ENCODE measurements at places on chromosomes 5 and 9. TPM values are rescaled to one million over a fixed set of nuclear protein-coding genes. Genes with fewer than 3 reads are reported as not detected.

GRCh38 chr9:110887276-110887675 lies 151.0 kb downstream of the LPAR1 start:
- DNase-seq, result no peak

Gene ASS1
- 81.7 TPM for total RNA-seq

DNA sequence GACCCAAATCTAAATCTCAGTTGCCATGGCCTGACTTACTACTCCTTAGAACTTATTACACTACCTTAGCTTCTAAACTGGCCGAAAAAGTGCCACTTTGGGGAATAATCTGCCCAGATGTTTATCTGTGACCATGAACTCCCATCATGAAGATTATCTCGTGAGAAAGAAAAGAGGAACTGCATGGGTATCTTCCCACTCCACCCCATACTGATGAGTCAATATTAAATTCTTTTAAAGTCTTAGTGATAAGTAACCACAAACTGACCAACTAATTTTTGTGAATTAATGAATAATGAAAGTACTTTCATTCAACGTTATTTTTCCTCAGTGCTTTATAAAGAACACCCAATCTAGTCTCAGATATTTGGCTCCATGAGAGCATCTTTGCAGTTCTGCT lies 493.5 kb downstream of the EBF1 start:
- DNase-seq, result no peak

GRCh38 chr9:2050236-2050635 lies 35.1 kb downstream of the SMARCA2 start:
- no peak for DNase-seq

Gene ANKRD55
- not detected for total RNA-seq

DNA sequence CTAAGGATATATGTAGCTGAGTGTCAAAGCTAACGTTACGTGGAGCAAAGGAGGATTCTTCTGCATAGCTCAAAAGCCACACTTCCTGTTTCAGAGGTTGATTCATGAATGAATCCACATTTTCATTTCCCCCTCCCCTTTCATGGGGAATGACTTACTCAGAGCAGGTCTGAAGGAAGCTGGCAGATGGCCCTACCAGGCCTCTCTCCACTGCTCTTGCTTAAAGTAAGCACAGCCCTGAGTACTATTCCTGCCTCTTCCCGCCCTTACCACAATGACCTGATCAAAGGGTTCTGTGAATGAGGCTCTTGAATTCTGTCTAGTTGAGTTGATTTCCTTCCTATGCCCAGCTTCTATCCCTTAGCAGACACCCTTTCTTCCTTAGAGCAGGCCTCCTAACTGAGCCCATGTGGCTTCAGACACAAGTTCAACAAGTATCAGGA lies 6.3 kb downstream of the IGIP start:
- DNase-seq, result no peak

- DNase-seq, result no peak
Measured at GRCh38 chr9:107810461-107810961, 320.9 kb upstream of the KLF4 start.

DNA sequence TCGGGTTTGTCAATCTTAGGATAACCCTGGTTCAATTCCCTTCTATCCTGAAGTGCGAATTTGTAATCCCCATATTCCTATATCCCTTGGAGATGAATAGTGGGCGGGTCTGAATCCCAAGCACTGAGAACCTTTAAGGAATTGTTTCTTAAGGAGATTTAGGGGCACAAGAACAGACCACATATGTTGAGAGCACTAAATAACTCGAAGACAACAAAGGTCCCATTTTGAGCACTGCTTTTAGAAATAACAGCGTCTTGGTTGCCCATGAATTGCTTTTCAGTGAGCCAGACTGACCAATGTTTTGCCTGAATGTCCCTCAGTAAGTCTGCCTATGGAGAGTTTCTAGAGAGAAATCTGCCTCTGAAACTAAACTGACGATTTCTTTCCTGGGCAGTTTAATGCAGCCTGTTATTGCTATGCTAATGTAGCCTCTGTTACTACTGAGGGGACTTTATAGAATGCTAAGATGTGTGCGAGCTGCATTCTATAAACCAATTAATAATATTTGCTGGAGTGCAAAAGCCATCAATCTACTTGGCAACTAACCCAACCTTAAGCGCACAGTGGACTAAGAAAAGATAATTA lies 445.0 kb upstream of the DMAC1 start:
- DNase-seq, result no peak

DNA sequence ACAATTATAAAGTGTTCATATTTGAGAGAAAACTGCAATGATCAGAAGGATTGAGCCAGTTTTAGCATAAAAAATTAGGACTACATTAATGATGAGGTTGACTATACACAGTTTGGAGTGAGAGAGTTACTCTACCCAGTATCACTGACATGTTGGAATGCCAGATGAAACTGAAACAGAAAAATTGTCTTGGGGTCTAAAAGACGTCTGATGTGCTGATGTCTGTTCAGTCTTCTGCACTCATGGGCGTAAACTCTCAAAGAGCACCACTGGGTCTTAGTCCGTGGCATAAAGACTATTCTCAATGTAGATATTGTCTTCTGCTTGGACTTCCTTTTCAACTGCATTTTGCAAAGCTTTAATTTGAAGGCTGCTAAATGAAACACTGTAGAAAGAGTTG lies 29.5 kb downstream of the HAVCR1 start:
- no peak for DNase-seq

GRCh38 chr9:89970701-89971100 lies 365.9 kb downstream of the GADD45G start:
- no peak for DNase-seq

DNA sequence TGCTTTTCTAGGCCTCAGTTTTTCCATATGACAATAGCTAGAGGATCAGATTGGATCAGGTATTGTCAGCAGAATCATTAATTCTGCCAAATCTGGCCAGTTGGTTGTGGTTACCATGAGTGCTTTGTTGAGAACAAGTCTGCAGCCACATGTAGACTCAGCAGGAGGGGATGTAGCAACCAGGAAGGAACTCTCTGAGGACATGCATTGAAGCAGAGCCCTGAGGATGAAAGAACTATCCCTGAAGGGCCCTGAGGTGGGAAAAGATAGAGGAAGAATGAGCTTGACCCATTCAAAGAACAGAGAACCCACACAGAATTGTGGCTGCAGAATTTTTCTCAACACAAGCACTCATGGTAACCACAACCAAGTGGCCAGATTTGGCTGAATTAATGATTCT lies 60.1 kb upstream of the AFAP1L1 start:
- DNase-seq, result no peak

DNA sequence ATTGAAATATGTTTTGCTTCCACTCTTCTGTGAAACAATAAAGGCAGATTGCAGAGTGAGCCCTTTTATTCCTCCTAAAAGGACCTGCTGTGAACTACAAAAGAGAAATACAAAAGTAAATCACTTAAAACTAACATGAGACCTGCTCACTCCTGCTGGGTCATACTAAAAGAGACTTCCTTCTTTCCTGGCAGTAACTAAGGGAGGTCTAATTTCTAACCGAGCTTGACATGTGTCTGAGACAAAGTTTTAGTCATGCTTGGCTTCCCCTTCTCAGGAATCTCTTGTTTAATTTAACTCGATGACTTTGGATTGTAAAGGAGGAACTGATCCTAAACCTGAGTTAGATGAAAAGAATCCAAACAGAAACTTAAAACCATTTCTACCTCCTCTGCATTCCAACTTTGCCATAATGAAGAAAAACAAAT lies 86.4 kb upstream of the CDH6 start:
- no peak for DNase-seq

GRCh38 chr5:10964806-10965205 lies 203.8 kb upstream of the DAP start:
- DNase-seq, result no peak

GRCh38 chr9:111630182-111630963 lies 761 bp upstream of the DNAJC25 start:
- DNase-seq, result no peak

Gene SRD5A1
- total RNA-seq, result 8.5 TPM

Gene BSPRY
- 0.14 TPM for total RNA-seq

Gene DDX4
- not detected for total RNA-seq

GRCh38 chr5:171442287-171443042 lies 23.0 kb downstream of the FGF18 start:
- DNase-seq, result no peak

Gene LIFR
- 61.1 TPM for total RNA-seq

DNA sequence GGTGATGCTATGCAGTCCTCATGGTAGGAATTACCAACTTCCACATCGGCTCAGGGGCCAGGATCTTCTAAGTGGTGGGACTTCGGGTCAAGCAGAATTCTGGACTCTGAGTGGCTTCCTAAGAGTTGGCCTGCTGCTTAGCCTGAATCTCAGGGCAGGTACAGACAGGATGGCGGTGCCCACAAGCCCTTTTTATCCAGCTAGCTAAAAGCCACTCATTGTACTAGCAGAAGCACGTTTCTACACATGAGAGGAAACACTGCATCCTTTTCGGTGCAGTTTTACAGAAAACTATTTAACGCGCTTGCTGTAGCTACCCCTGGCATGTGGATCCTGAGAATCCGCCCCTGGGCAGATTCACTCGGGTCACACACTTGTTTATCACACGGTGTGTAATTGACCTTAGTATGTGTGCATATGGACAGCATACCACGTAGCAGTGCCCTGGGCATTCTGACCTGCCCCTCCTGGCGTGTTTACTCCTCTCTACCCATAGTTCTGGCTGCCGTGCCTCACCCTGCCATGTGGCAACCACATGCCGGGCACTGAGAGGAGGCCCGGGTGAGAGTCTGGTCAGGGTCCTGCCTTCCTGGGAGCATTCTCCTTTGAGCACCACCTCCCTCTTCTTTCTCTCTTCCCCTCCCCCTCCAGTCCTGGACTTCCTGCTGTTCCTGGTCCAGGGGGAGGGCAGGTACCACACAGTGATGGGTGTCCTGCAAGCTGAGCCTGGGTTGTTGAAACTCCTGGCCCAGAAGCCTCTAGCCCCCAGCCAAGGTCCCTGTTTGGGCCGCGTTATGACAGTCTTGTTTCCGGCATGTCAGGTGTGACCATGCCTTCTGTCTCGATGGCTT lies 65.9 kb downstream of the DAB2IP start:
- no peak for DNase-seq

DNA sequence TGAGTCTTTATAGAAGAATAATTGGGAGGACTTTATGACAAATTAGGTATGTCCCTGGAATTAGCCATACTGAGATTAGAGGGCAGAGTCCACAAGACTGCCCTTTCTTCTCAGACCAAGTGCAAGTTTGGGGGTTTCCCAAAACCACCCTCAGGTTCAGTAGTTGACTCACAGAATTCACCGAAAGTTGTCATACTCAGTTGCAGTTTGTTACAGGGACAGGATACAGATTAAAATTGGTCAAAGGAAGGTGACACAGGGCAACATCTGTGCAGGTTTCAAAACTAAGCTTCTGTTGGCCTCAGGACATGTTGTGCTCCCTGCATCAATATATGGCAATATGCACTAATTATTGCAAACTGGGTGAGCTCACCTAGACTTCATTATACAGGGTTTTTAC lies 3.8 kb downstream of the RANBP17 start:
- no peak for DNase-seq

Gene PCDHB11
- 6.0 TPM for total RNA-seq

Gene WNK2
- total RNA-seq, result 4.7 TPM

Gene CCDC192
- total RNA-seq, result not detected

Gene ECM2
- total RNA-seq, result 63.6 TPM

DNA sequence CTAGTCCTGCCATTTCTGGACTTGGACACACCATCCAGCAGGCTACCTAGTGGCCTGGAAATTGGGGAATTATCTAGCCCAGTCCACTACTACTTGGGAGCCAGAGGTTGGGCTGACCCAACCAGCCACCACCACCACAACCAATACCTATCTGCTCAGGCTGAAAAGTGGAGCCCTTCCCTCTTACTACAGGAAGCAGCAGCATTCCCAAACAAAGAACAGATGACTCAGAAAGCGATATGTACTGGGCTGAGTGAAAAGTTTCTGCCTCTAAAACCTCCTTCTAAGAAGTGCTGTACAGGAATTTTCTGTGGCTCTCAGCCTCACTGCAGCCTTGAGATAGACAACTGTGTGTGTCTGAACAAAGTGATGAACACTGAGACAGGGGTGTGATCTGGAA lies 279.4 kb downstream of the CDH10 start:
- no peak for DNase-seq

Gene ABO
- 0.21 TPM for total RNA-seq

GRCh38 chr9:115117999-115118878 lies at the start of gene TNC:
Gene TNC (minus strand): TSS chr9:115118157. CDS start chr9:115091018, 27,139 bp downstream.
- peak; percentile 43 for DNase-seq

GRCh38 chr9:130522233-130522808 lies 57.1 kb upstream of the FUBP3 start:
- no peak for DNase-seq

Gene PCDHB3
- total RNA-seq, result 2.3 TPM

DNA sequence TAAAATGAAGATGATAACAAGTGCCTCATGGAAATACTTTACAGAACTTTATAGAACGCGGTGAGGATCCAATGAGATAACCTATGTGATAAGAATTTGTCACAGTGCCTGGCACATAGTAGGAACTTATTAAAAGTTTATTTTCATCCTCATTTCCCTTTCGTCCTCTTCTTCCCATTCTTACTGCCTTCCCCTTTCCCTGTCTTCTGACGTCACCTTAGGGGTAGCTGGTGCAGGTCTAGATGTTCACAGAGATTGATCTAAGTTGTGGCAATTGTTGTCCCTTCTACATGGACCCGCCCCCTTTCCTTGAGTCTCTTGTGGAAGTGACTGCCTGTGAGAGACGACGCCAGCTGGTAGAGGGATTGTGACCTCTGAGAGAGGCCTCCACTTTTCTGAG lies 46.5 kb upstream of the NTRK2 start:
- no peak for DNase-seq

Data from thoracic aorta (tissue), 2 donors.